Stimulated activated CD4-positive, alpha-beta T cell treated with anti-CD3 and anti-CD28 coated beads, TNF-alpha, amount 100 ng/mL, for 1 hour (primary cell): ENCODE measurements at places on chromosomes 12 and 14.

GRCh38 chr12:53290661-53291060, 4.7 kb upstream of the PFDN5 start:
- no peak for DNase-seq

DNA sequence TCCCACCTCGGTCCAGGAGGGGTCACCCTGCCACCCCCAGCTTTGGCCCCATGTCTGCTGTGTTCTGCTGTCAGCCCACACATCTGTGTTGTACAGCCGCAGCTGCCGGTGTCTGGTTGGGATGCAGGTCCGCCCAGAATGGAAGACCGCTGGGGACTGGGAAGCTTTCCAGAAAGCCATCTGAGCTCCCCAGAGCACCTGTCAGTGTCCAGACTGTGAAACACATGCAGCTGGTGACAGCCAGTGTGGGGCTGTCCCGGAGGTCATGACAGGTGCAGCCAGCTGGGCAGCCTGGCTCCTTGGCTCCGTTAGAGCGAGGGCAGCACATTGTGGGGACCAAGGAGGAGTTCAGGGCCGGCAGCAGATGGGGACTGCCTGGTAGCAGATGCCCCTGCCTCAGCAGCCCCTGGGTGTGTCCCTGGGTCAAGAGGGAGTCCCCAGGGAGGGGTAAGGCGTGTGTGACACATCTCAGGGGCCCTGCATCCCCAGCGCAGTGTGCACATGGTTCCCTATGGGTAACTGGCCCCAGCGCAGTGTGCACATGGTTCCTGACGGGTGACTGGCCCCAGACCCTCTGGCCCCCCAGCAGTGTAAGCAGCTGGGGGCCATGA, 16.4 kb downstream of the CEP170B start:
- DNase-seq = no peak

GRCh38 chr14:92646952-92647796, 101.3 kb downstream of the LGMN start:
- no peak for DNase-seq

DNA sequence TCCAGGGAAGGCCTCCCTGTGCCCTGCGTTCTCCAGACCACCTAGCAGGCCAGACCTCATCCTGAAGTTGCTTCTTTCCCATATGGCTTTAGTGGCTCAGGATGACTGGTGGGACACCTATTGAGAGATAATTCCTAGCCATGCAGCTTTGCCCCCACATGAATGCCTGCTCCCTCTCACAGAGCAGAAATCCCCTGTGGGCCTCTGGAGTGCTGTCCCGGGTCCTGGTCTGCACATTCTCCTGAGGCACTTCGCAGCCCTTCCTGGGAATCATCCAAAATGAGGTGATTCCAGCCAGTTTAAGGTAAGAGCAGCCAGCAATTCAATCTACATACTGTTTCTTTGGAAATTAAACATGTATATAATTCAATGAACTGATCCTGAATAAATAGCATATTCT, 135.9 kb downstream of the GPR65 start:
- DNase-seq = no peak

DNA sequence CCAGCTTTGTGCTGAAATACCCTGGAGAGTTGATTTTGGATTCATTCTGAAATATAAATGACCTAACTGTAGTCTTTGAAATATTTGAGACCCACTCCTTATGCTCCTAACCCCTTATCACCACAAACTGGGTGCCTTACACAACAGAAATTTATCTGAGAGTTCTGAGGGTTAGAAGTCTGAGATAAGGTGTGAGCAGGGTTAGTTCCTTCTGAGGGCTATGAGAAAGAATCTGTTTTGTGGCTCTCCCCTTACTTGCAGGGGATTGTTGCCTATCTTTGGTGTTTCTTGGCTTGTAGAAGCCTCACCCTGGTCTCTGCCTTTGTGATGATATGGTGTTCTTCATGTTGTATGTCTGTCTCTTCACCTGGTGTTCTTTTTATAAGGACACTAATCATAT, 91.7 kb downstream of the DERA start:
- DNase-seq = no peak

DNA sequence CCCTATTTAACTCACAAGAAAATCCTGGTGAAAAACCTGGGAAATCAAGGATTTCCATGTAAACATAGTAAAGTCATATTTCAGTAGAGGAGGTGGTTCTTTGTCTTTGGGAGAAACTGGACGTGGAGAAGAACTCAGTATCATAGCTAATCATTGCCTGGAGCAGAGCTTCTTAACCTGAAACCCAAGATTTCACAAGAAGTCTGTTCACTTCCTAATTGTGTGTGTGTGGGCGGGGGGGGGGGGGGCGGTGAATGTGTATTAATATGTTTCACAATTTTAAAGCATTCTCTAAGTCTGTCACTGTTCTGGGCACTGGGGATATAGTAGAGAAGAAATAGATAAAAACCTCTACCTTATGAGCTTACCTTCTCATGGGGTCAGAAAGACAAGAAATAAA, 96.7 kb upstream of the PPP4R3A start:
- no peak for DNase-seq

DNA sequence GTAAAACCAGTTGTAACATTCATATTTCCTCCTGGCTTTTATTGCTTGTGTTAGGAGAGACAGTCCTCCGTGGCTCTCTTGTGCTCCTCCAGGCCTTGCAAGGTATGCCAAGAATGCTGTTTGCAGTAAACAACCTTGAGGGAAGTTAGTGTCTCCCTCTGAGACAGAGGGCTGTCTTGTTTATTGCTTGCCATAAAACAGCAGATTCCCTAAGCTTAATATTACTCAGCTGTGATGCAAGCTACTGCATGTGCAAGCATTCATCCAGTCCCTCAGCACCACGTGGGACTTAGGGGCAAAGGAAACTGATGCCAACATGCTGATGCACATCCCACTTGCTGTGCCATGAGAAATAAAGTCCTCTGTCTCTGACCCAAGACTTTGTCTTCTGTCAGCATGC, 6.6 kb downstream of the POMT2 start:
- no peak for DNase-seq

DNA sequence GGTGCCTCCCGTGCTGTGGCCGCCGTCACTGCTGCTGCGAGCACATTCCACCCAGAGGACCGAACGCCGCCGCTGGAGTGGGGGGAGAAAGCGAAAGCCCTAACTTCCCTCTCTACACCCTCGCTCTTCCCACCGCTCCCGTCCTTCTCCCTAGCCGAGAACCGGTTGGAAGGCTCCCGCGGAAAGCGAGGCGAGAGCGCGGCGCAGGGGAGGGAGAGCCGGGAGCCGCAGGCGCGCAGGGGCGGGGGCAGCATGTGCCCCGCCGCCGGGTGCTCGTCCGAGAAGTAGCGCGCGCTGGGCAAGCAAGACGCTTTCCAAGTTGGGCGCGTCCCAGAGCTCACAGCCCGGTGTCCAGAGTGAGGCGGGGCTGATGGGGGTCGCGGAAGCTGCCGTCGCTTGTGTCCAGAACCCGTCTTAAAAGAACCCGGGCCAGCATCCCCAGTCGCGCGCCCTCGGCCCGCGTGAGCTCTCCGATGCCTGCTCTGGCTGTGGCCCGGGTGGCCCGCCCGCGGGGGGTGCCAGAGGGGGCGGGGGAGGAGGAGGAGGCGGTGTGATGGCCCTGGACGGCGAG, at the start of gene TRHDE:
TRHDE (plus strand) TSS at position 280 of the 571 bp plus-strand sequence; CDS start at position 554, 274 bp downstream.
- DNase-seq = no peak

DNA sequence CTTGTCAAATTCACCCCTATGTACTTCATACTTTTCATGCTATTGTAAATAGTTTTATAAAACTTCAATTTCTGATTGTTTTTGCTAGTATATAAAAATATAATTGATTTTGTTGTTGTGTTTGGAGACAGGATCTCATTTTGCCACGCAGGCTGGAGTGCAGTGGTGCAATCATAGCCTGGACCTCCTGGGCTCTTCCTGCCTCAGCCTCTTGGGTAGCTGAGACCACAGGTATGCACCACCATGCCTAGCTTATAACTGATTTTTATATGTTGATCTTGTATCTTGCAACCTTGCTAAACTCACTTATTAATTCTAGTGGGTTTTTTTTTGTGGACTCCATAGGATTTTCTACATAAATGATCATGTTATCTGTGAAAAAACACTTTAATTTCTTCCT, 23.5 kb downstream of the ATP5MC2 start:
- DNase-seq = no peak

- no peak for DNase-seq
These were observed 105.8 kb downstream of the TGFB3 start for GRCh38 chr14:75875958-75876357.

GRCh38 chr12:12572659-12573058, 10.0 kb upstream of the DUSP16 start:
- DNase-seq = no peak

GRCh38 chr14:101963052-101963451, 1.3 kb upstream of the DYNC1H1 start:
- DNase-seq = no peak

DNA sequence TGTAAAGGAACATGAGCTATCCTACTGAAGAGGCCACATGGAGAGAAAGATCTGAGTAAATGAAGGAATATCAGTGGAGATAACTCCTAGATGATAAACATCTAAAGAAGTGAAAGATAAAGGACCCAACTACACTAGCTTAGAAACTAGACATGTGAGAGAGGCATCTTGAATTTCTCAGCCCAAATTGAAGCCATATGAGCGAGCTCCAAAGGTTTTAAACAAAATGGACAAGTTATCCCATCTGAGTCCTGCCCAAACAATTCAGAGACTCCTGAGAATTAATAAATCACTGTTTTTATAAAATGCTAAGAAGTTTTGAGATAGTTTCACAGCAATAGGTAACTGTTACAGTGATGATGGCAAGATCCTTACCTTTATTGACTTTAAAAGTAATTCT, 438.9 kb downstream of the NAV3 start:
- DNase-seq = no peak
